ENCODE measurements at places on chromosomes 6 and 20.

GRCh38 chr20:59743767-59744485 lies 139.6 kb downstream of the PHACTR3 start:
- no peak for DNase-seq

DNA sequence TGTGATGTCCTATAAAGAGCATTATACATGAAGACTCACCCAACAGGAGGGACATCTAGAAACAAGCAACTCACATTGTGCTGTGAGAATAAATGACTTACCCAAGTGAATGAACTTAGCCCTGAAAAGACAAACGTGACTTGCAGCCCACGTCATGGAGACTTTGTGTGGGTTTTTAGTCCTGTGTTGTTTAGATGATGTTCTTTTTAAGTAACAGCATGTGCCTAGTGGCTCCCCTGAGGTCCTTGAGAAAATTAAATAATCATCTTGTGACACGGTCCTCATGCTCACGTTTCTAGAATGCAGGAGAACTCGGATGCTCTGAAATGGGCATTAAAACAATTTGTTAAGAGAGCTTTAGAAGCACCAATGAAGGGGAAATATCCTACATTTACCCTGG lies 165.1 kb downstream of the SASH1 start:
- DNase-seq, result no peak

DNA sequence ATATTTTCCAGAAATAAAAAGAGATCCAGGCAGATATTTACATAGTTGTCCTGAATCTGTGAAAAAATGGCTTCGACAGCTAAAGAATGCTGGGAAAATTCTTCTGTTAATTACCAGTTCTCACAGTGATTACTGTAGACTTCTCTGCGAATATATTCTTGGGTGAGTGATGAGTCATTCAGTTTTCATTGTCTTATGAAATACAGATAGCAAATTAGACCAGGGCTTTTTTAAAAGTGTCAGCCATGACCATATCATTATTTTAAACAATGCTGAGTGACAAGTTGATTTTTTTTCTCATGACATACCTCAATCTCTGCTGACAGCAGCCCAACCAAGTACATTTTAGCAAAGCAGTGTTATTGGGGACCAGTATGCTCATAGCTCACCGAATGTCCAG lies 32.8 kb downstream of the TSPYL4 start:
- DNase-seq, result no peak

GRCh38 chr6:149924933-149925252 lies 2.0 kb upstream of the RAET1G start:
- no peak for DNase-seq

DNA sequence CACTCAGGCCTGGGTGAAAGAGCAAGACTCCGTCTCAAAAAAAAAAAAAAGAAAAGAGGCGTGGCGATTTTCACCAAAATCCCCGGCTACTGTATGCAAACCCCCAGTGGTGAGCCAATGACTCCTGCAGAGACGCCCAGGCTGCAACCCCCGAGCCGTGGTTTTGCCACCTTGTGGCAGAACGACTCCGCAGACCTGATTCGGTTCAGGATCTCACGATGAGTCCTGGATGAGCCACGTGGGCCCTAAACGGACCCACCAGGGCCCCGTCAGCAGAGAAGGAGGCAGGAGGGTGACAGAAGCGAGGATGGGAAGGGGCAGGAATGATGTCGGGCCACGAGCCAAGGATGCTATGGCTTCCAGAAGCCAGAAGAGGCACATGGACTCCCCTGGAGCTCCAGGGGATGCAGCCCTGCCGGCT lies 42.5 kb downstream of the SLC2A4RG start:
- DNase-seq, result no peak

GRCh38 chr6:6969761-6970223 lies 138.0 kb upstream of the RREB1 start:
- DNase-seq, result no peak

GRCh38 chr20:44552050-44552449 lies 30.2 kb upstream of the SERINC3 start:
- no peak for DNase-seq

DNA sequence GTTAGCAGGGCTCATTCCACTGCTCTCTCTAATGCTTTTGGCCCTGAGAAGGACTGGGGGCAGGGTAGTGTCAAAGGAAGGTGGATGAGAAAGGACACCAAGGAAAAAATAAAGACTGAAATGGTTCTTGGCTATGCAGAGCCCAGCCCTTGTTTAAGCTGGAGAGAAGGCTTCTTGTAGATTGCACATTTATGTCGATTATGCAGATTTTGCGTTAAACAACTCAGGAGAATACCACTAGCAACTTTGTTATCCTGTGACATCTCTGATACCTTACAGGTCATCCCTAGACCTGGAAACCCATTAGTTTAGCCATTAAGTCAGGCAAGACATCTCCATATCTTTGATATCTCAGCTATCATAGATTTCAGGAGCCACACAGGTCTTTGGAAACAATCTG lies 11.1 kb upstream of the IL17F start:
- DNase-seq, result no peak

GRCh38 chr6:11563793-11564192 lies 26.2 kb downstream of the TMEM170B start:
- DNase-seq, result no peak
